ENCODE measurements at places on chromosomes 7 and 10.

- no peak for DNase-seq
Observed at GRCh38 chr7:69199661-69200060, 398.6 kb upstream of the AUTS2 start.

GRCh38 chr7:139246905-139247304 is 15.9 kb downstream of the UBN2 start:
- DNase-seq, result no peak

DNA sequence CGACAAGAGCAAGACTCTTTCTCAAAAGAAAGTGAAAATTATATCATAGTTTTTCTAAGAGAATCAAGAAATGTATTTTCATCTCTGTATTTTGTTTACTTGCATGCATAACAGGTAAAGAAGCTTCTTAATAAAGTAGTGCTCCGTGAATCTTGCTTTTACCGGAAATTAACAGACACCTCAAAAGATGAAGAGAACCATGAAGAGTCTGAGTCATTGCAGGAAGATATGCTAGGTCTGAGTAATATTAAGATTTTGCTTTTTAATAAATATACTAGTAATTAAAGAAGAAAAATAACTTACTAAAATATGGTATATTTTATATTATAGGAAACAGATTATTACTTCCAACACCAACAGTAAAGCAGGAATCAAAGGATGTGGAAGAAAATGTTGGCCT is 39.5 kb upstream of the STOX1 start:
- no peak for DNase-seq

DNA sequence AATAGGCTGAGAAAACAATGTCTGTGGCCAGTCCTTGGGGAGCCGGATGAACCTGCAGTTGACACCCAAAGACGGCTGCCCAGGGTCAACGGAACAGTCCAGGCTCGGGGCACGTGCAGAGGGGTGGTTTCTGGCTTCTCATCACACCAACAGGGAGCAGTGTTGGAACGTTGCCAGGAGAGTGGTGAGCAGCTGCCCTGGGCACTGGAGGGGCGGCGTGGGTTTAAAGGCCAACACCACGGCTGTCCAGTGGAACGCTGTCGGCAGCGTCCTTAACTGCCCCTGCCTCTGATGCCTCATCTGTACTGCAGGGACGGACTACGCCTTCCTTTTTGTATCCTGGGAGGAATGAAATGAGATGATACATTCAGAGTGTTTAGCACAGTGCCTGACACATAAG is 19.8 kb downstream of the JCAD start:
- DNase-seq, result no peak

- no peak for DNase-seq
Observed at GRCh38 chr7:2751086-2751485, 63.1 kb downstream of the AMZ1 start.

DNA sequence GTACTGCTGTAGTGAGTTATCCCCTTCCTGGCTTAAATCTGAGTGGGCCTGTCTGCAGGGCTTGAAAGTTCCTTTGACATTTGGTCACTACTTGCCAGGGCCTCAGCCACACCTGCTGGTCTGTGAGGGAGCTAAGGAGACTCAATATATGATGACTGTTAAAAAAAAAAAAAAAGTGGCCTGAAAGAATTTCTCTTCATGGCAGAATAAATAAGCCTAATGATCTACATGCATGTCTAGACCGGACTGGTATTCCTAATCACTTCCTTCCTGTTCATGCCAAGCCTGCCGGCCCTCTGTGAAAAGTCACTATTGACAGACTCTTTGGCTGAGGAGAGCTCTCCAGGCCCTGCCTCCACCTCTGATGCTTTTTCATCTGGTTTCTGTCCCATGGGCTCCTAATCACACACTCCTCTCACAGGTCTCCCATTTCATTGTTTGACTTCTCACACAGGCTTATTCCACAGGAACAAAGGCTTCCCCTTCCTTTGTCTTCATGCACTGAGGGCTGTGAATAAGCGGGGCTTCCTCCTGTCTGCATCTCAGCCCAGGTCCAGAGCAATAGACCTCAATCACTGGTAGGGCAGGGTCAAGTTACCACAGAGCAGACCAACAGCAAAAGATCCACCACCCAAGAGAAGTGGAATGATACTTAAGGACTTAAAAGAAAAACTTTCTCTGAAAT is 99.1 kb upstream of the SEC61G start:
- peak; percentile 27 for DNase-seq

DNA sequence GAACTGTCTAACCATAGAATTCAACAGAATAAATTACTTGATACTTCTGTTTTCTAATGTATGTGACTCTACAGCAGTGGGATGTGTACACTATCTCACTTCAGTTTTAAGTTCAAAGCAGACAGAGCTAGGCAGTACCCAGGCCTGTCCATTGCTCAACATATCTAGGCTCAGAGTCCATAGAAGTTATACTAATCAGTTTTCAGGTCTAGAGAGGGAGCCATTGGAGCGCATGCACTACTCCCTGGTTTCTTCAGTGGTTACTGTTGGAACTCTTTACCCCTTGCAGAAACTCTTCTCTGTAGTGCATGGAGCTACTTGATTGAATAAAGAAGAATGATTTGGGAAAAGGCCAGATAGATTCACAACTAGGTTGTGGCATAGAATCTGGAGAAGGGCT is 4.4 kb downstream of the CD36 start:
- DNase-seq, result no peak

- DNase-seq, result no peak
Observed at GRCh38 chr7:142733271-142733670, 16.0 kb upstream of the PRSS1 start.

GRCh38 chr7:151736403-151736909 is 140.5 kb downstream of the PRKAG2 start:
- peak; percentile 66 for DNase-seq

DNA sequence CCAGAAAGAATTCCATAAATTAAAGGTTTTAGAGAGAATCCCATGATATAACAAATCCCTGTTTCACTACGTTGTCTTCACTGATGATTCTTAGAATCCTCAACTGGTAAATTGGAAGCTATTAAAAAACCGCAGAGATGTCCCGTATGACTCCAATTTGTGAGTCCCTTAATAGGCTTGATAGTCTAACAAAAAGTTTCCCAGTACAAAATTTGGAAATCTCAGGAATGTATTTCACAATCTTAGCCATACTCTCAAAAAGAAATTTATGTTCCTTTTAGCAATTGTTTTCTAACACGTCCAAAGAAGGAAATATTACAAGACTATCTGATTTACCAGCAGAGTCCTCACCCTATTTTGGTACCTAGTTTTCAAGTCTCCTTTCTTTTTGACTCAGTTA is 2.5 kb downstream of the TES start:
- DNase-seq, result no peak

- no peak for DNase-seq
Observed at GRCh38 chr7:12107841-12108254, 103.2 kb upstream of the TMEM106B start.

GRCh38 chr10:56782503-56782902 is 421.4 kb upstream of the ZWINT start:
- DNase-seq, result no peak

DNA sequence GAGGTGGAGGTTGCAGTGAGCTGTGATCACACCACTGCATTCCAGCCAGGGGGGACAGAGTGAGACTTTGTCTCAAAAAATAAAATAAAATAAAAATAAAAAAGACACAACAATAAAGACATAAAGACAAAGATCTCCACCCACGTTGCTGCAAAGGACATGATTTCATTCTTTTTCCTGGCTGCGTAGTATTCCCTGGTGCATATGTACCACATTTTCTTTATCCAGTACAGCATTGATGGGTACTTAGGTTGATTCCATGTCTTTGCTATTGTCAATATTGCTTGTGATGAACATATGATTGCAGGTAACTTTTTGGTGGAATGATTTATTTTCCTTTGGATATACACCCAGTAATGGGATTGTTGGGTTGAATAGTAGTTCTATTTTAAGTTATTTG is 42.0 kb upstream of the CCDC3 start:
- no peak for DNase-seq

GRCh38 chr7:16753932-16754855 is 639 bp downstream of the TSPAN13 start:
- peak; percentile 39 for DNase-seq

DNA sequence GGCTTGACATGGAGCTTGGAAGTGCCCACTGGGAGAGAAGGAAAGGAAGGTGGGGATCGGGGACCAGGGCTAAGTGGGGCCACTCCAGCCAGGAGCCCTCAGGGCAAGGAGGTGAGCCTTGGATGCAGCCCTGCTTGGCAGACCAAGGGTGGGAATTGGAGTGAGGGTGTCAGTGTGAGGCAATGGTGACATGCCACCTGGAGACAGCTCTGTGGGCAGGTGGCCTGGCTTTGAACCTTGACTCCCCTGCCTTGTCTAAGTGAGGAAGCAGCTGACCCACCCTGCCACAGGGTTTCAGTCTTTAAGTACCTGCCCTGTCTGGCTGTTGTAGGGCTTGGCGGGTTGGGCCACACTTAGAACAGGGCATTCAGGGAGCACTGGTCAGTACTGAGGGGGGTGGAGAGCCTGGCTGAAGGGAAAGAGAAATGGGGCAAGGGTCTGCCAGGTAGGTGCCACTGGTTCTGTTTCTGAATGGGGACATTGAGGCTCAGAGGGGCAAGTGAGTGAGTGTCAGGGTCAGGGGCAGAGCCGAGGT is 4.8 kb downstream of the RAMP3 start:
- no peak for DNase-seq

GRCh38 chr10:98029149-98030092 is 1.0 kb downstream of the CRTAC1 start:
- DNase-seq, result no peak

GRCh38 chr10:114638821-114639625 is 19.1 kb downstream of the ABLIM1 start:
- no peak for DNase-seq

DNA sequence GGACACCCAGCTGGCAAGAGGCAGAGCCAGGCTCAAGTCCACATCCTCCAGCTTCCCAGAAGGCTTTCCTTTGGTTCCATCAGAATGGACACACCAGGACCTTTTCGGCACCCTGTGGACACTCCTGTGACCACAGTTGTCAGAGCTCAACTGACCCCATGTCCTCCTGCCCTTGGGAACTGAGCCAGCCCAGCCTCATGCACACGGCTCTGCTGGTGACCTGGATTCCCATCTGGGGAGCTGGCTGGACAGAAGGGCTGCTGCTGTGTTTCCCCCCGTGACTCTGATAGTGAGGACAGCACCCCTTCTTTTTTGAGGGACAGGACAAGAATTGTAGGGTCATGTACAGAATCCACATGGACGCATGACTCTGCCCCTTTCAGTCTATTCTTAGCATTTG is 289.2 kb downstream of the WDR37 start:
- DNase-seq, result no peak

- DNase-seq, result no peak
Observed at GRCh38 chr10:24900888-24901685, 51.3 kb downstream of the PRTFDC1 start.

- no peak for DNase-seq
Observed at GRCh38 chr10:86225103-86225782, 141.4 kb downstream of the GRID1 start.

DNA sequence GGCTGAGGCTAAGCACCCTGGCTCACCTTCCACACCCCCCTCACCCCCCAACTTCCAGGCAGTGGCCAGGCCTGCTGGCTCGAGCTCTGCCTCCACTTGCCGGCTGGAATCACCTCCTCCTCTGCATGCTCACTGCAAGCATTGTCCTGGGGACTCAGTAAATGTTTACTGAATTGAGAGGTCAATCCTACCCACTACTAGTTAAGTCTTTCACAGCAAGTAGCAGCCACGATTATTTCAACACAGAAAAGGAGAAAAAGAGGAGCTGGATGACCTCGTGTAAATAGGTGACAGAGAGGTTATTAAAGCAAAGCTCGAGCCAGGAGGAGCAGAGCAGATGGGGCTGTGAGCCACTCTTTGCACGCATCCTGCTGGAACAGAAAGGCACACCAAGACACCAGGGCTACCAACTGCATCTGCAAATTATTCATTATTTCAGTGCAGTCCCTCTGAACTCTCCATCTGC is 32.1 kb downstream of the HIPK2 start:
- DNase-seq, result peak; percentile 15

DNA sequence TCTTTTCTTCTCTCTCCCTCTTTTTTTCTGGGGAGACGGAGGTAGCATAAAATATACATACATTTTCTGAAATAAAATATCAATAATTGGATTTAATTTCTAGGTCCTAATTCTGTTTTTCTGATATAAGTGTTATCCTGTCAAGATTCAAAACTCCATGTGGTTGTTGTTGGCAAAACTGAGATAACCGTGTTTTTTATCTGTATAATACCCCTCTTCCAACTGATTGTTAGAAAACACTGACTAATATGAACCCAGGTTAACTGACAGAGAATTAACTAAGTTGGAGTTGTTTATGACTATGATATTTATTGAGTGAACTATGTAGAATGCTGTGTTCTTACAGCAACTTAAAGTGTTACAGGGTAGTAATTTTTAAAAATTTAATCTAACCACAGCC is 236.5 kb upstream of the KAT6B start:
- no peak for DNase-seq

DNA sequence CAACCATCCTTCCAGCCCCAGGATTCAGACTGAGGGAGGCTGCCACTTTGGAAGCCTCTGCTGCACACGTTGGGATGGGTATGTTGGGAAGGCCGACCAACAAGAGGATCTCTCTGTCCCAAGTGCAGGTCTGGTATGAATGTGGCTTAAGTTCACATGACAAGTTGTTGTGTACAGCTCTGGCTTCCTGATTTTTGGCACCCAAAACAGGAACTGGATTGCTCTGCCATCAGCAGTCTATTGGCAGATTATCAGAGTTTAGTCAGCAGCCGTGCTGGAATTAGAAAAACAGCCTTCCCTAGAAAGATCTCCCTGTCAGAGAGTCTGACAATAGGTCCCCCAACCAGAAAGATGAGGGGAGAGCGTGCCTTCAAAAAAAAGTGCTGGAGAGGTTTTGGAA is 66.9 kb downstream of the GOLGA7B start:
- no peak for DNase-seq

- DNase-seq, result peak; percentile 22
Observed at GRCh38 chr7:144513334-144513733, 109.8 kb upstream of the NOBOX start.

GRCh38 chr10:15822131-15822530 is 38.2 kb downstream of the MINDY3 start:
- no peak for DNase-seq

DNA sequence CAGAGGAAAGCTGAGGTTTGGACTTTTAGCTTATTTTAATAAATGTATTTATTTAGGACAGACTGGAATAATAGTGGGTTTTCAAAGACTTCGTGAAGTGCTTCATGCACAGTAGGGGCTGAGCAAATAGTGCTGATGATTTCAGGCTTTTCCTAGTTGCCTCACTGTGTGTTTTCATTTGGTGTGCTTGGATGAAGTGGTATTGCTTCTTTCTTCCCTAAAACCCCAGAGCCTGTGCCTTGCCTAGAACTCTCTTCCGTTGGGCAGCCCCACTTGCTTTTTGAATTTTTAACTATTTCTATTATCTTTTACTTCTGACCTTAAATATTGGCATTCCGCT is 49.6 kb downstream of the ARID5B start:
- DNase-seq, result no peak

- DNase-seq, result no peak
Observed at GRCh38 chr7:141053626-141054025, 20.2 kb upstream of the TMEM178B start.

GRCh38 chr7:1662101-1662500 is 8.0 kb upstream of the ELFN1 start:
- no peak for DNase-seq
